ENCODE measurements at places on chromosomes 13 and 19. TPM values are rescaled to one million over a fixed set of nuclear protein-coding genes. Genes with fewer than 3 reads are reported as not detected.

DNA sequence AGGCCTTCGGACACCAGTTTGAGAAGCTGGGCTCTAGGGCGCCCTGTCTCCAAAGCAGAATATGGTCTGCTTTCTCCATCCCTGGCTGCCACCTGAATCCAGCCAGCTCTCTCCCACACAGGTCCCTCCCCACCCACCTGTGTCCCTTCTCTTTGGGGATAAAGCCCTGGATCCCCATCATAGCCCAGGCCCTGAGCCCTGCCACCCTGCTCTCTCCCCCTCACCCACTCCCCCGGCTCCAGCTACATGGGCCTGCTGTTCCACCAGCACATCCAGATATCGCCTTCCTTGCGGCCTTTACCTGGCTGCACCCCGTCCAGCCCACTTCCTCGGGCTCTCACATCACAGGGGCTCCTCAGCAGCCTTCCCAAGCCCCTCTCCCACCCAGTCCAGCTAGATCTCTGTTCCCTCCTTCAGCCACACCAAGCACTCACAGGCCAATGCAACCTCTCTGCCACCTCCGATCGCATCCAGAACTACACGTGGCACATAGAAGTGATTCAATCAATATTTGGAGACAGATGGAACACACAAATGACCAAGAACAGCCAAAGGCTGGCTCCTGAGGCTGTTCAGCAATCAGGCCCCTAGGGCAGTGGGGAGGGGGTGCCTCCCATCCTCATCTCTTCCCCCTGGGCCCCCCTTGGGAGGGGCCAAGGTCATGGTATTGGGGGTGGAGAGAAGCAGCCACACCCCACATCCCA lies 7.6 kb downstream of the AKT2 start:
- DNase-seq = no peak

- no peak for DNase-seq
Measured at GRCh38 chr19:49080392-49080791, 4.9 kb upstream of the SNRNP70 start.

Gene SWSAP1
- 1.5 TPM for total RNA-seq

Gene SIGLECL1
- total RNA-seq = not detected

Gene KLK5
- total RNA-seq = not detected

Gene ZNF20
- total RNA-seq = 6.0 TPM

DNA sequence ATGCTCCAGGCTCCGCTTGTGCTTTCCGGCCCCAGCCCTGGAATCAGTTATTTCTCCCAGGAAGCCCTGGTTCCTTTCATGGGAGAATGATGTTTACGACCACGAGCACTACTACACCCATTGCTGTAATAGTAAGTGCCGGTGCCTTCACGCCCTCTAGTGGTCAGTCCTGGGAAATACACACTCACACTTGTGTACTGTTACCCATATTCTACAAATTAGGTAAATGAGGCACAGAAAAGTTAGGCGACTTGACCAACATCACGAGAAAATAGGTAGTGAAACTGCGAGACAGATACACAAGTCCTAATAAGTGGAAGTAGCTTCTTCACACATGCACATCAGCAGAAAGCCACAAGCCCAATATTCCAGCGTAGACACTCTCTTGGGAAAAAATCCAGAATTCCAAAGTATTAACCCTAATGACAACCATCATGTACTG lies 21.7 kb downstream of the CEACAM21 start:
- peak; percentile 53 for DNase-seq

DNA sequence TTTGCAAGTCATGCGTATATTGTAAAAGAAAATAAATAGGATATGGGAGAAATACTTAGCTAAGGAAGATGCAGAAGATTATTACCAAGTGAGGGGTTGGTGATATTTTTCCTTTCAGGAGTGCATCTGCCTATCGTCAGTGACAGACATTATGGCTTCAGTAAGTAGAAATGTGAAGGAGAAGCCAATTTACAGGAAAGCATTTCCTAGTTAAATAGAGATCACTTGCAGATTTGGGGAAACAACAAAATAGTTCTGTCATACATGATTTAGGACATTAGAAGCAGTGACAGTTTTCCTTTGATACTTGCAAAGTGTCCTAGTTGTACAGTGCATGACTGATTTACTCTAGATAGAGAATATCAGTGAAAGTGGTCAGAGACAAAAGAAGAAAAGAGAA lies 747.8 kb upstream of the KLHL1 start:
- DNase-seq = no peak

DNA sequence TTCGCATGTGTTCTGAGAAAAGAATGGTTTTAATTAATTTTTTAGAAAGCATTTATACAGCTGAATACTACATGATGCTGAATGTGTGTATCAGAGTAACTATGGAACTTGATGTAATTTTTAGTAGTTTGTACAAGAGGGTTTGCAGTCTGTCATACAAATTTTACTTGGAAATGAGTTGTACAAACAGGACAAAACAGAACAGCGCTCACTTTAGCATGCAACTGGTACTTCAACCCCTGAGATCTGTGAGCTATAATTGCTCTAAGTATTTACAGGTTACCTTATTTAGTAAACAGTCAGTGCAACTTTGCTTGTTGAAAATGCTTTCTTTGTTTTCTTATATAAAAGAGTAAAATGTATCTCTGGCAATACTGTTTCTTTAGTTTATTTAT lies 706 bp downstream of the TNFRSF19 start:
- DNase-seq = peak; percentile 43

GRCh38 chr13:25165663-25166062 lies 6.4 kb downstream of the AMER2 start:
- no peak for DNase-seq

DNA sequence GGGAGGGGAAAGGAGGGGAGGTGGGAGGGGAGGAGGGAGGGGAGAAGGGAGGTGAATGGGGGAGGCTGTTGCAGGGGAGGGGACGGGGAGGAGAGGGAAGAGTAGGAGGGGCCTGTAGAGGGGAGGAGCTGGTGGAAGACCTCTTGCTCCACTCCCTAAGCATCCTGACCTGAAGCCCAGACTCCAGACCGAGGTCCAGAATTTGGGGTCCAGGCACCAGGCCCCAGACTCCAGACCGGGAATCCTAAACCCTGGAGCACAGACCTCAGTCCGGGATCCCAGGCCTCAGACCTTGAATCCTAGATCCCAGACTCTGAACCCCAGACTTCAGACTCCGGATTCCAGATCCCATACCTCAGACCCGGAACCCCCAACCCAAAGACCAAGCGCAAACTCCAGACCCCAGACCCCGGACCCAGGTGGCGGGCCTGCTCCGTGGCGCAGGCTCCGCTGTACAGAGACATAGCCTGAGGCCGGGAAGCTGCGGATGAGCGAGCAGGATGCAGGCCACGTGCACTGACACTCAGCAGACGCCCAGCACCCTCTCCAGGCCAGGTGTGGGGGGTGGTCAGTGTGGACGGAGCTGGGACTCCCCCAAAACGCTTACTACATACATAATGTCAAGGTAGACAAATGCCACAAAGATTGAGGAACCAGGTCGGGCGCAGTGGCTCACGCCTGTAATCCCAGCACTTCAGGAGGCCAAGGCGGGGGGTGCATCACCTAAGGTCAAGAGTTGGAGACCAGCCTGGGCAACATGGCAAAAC lies 710 bp upstream of the BTBD2 start:
- peak; percentile 74 for DNase-seq

- DNase-seq = no peak
Measured at GRCh38 chr13:26400545-26400944, 146.6 kb downstream of the CDK8 start.

DNA sequence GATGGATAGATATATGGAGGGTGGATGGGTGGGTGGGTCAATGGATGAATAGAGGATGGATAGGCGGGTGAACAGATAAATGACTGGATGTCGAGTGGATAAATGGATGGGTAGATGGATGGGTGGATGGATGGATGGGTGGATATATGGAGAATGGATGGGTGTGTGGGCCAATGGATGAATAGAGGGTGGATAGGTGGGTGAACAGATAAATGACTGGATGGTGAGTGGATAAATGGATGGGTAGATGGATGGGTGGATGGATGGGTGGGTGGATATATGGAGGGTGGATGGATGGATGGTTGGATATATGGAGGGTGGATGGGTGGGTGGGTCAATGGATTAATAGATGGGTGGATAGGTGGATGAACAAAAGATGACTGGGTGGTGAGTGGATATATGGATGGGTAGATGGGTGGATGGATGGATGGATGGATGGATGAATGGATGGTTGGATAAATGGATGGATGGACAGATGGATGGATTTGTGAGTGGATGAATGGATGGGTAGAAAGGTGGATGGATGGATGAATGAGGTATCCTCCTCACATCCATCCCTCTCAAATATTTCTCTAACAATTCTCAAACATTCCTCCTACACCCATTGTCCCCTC lies 21.0 kb downstream of the AXL start:
- no peak for DNase-seq

Gene PTPRH
- 0.29 TPM for total RNA-seq

DNA sequence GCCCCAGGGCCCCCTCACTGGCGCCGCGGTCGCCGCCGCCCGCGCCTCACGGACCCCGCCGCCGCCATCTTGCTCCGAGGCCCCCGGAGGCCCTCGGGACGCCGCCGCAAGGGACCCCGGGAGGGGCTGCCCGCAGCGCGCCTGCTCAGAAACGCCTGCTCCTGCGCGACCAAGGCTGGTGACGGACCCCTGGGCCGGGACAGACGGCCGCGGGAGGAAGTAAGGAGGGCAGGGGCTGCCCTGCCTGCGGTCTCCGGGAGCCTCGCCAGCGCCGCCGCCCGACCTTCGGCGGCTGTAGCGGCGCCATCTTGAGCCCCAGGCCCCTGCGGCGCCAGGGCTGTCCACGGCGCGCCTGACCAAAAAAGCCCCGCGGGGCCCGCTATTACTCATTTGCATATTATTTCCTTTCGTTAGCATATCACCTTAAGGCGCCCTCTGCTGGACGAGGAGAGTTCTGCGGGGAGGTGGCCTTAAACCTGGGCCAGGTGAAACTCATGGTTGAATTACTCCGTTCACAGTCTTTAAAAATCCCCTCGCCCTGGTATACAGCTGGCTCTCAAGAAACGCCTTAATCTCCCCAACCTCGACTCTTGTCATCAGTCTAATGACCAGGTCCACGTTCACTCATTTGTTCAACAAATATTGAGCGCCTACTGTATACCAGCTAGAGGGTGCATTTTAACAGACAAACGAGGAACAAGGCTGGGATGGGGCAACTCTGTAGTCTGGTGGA lies at the start of gene REXO1:
TSS of gene REXO1 (minus strand) at position 85 of the 733 bp plus-strand sequence. CDS start 125 bp downstream, outside the sequence.
- DNase-seq = peak; percentile 91

DNA sequence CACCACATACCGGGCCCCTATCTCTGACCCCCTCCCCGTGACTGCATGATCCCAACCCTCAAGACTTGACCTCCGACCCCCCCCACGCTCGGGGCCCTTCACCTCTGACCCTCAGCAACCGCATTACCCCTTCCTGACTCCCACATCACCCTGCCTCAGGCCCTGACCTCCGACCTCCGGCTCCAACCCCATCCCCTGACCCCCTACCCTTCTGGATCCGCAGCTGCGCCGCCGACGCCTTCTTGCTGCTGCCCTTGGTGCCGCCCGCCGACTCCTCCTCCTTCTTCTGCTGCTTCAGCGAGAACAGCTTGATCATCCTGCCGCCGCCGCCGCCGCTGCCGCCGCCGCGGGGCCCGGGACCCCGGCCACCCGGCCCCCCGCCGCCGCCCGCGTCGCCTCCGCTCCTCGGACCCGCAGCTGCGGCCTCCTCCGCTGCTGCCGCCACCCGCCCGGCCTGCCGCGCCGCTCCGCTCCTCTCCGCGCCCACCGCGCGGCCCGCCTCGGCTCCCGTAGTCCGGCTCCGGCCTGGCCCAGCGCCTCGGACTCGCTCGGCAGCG lies at the start of gene UBE2M:
TSS of gene UBE2M (minus strand) at position 546 of the 557 bp plus-strand sequence. CDS start at position 316, 230 bp downstream.
- peak; percentile 17 for DNase-seq

DNA sequence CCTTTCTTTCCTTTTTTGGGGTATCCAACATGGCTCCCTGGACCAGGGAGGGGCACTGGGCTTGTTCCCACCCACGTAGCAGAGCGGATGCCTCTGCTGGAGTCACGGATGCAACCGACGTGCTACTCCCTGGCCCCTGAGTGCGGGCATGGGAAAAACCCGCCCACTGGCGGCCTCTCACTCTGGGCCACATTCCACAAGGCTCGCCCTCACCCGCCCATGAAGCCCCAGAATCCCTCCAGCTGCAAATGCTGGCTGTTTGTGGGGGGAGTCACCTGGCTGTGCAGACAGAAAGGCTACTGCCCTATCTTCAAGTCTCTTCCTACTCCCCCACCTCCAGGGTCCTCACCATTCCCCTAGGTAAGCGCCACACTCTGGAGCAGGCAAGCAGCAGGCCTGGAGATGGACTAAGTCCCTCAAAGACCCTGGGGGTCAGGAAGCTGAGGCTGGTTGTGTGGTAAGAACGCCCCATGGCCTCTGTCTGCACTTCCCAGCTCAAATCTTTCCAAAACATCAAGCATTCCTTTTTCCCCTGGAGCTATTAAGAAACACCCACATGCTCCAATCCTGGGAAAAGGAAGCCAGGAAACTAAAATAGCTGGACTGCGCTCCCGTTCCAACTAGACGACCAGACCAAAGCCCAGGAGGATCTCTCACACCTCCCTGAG lies 17.9 kb upstream of the EPHX3 start:
- peak; percentile 87 for DNase-seq

- peak; percentile 60 for DNase-seq
Measured at GRCh38 chr13:87120476-87120875, 550.7 kb upstream of the SLITRK5 start.

Gene S1PR2
- total RNA-seq = 1.4 TPM

All from LHCN-M2 (cell line).